CD4-positive, CD25-positive, alpha-beta regulatory T cell (primary cell): ENCODE measurements at places on chromosomes 13 and 19.

- H3K4me1 ChIP-seq, result no peaks in the 10 kb centered on the region
- peaks cover 2% of the 10 kb centered on the region for H3K36me3 ChIP-seq
- no peaks in the 10 kb centered on the region for H3K27me3 ChIP-seq
- no peak overlapping the region for H3K27ac ChIP-seq
Observed at GRCh38 chr13:32453981-32454380, 26.1 kb upstream of the N4BP2L1 start.

DNA sequence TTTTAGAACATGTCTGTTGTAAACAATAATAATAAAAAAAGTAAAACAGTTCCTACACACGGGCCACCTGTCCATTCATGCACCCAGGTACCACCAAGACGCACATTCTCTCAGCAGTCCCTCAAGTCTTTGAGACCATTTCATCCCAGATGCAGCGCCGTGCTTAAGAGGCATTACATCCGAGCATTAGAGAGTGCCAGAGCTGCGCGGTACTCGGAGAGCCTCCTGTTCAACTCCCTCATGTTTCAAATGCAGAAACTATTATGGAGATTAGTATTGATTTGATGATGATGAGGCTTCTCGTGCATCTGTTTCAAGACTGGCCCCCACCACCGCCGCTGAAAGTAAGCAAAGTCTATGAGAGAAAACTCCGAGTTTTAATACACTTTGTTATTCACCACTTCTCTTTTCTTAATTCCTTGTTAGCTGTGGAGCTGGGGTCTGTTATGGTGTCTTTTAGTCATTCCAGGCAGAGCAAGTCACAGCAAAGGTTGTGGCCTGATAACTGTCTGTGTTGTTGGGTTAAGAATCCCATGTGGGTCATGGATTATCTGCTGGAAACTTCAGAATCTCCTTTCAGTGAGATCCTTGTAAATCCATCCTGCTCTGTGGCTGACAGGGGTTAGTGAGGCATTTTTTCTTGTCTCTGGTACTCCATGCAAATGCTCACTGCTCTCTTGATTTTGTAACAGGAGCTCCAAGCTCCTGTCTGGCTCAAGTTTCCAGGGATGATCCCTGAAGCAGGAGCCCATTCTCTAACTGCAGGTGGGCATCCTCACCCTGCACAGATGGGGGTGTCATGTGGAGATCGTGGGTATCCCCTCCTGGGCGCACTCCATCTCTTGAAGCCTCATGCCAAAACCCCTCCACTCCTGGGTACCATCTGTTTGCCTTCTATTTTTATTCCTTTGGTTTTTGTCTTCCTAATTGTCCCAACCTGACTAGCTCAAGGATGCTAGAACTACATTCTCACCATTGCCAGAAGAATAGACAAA is 74.9 kb upstream of the MTIF3 start:
- no peaks in the 10 kb centered on the region for H3K27me3 ChIP-seq
- no peaks in the 10 kb centered on the region for H3K4me1 ChIP-seq
- H3K36me3 ChIP-seq, result no peaks in the 10 kb centered on the region
- H3K4me3 ChIP-seq, result no peak overlapping the region
- no peak for DNase-seq

DNA sequence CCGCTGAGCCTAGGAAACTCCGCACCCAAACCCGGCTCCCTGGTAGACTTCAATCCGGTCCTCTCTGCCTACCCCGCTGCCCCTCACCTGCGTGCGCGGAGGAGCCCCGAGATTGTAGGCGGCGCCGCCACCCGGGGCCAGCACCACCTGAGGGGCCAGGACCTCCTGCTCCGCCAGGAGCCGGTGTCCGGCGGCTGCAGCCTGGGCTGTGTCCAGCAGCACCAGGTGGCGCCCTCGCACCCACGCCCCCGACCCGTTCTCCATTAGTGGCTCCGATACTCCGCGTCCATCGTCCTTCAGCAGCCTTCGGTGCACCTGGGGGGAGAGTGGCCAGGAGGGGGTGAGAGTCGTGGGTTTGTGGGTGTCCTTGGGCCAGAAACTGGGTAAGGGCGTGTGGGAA is 18.5 kb downstream of the MAN2B1 start:
- H3K4me1 ChIP-seq, result no peaks in the 10 kb centered on the region
- peaks cover 11% of the 10 kb centered on the region for H3K36me3 ChIP-seq
- no peak for DNase-seq
- no peak overlapping the region for H3K27ac ChIP-seq
- H3K4me3 ChIP-seq, result no peak overlapping the region

- no peak overlapping the region for H3K27ac ChIP-seq
- H3K4me1 ChIP-seq, result no peaks in the 10 kb centered on the region
- no peaks in the 10 kb centered on the region for H3K36me3 ChIP-seq
- H3K27me3 ChIP-seq, result no peaks in the 10 kb centered on the region
Observed at GRCh38 chr13:43835701-43836100, 43.8 kb downstream of the CCDC122 start.

GRCh38 chr13:51534041-51534817 is 50.0 kb upstream of the WDFY2 start:
- peak overlapping the region; percentile 39 for H3K4me3 ChIP-seq
- H3K27me3 ChIP-seq, result no peaks in the 10 kb centered on the region
- H3K4me1 ChIP-seq, result peaks cover 18% of the 10 kb centered on the region
- no peaks in the 10 kb centered on the region for H3K36me3 ChIP-seq
- H3K27ac ChIP-seq, result no peak overlapping the region
- peak; percentile 68 for DNase-seq

- H3K4me1 ChIP-seq, result no peaks in the 10 kb centered on the region
- H3K27me3 ChIP-seq, result no peaks in the 10 kb centered on the region
- H3K36me3 ChIP-seq, result peaks cover 8% of the 10 kb centered on the region
- no peak overlapping the region for H3K27ac ChIP-seq
- DNase-seq, result no peak
Observed at GRCh38 chr19:47641891-47642485, 33.1 kb downstream of the BICRA start.

DNA sequence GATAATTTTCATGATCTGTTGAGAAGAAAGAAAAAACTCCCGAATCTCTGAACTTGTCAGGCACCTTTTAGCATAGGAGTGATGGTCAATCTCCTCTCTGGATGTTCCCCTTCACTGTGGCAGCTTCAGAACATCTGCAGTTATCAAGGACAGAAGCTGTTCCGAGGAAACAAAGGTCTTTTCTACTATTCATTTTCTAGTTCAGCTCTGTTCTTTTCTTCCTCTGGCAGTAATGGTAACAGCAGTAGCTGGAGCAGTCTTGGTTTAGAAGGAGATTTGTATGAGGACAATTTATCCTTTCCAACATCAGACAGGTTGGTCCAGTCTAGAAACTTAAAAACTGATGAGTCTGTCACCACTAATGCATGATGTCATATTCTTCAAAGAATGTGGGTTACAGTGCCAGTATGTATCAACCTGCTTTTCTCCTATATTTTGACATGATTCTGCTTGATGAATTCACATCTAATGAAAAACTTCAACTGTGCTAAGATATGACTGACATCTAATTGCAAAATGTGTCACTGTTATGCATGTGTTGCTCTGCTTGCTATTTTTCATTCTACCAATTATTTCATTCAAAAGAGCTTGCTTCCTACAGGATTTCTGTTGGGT is 41.0 kb downstream of the AKAP11 start:
- no peak for DNase-seq
- H3K36me3 ChIP-seq, result peaks cover 66% of the 10 kb centered on the region
- H3K27me3 ChIP-seq, result no peaks in the 10 kb centered on the region
- H3K27ac ChIP-seq, result no peak overlapping the region
- no peak overlapping the region for H3K4me3 ChIP-seq
- no peaks in the 10 kb centered on the region for H3K4me1 ChIP-seq

DNA sequence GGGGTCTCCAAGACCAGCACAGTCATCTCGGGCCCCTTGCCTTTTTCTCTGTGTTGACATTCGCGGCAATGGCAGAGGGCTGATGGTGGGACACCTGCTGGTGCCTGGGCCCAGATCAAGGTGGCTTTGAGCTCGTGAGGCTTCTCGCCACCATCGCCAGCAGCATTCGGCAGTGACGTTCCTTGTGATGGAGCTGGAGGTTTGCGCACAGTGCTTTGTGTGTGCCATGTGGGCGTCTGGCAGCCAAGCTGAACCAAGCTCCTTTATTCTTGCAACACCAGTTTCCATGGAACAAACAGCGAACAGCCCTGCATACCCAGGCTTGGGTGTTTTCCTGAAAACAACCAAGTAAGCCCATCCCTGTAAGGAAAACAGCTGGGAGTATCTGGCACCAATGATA is 9.1 kb upstream of the TMEM255B start:
- no peaks in the 10 kb centered on the region for H3K36me3 ChIP-seq
- DNase-seq, result no peak
- H3K4me3 ChIP-seq, result no peak overlapping the region
- no peak overlapping the region for H3K27ac ChIP-seq

GRCh38 chr19:49876422-49877019 is 634 bp downstream of the AKT1S1 start:
- peaks cover 22% of the 10 kb centered on the region for H3K4me1 ChIP-seq
- peak overlapping the region; percentile 99 for H3K27ac ChIP-seq
- peak; percentile 99 for DNase-seq

DNA sequence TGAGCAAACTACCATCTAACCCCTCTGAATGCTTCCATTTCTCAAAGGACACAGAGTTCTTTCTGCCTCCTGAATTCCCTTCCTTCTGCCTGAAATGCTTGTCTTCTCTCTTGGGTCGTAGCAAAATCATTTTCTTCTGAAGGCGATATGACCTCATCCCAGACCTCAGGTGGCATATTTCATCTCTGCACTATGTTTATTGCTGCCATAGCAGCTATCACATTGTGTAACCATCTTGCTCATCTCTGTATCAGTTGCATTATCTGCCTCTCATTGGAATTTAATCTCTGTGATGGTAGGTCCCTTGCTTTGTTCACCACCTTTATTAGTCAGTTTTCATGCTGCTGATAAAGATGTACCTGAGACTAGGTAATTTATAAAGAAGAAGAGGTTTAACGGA is 32.5 kb upstream of the RAP2A start:
- no peaks in the 10 kb centered on the region for H3K4me1 ChIP-seq
- DNase-seq, result no peak
- H3K27ac ChIP-seq, result no peak overlapping the region
- H3K27me3 ChIP-seq, result peaks cover 8% of the 10 kb centered on the region

GRCh38 chr19:43872547-43873336 is 45.6 kb downstream of the ZNF283 start:
- H3K36me3 ChIP-seq, result no peaks in the 10 kb centered on the region
- H3K4me1 ChIP-seq, result no peaks in the 10 kb centered on the region
- no peak for DNase-seq
- no peak overlapping the region for H3K4me3 ChIP-seq
- H3K27ac ChIP-seq, result no peak overlapping the region
- no peaks in the 10 kb centered on the region for H3K27me3 ChIP-seq

- H3K4me3 ChIP-seq, result no peak overlapping the region
- H3K36me3 ChIP-seq, result no peaks in the 10 kb centered on the region
- DNase-seq, result peak; percentile 0
- H3K4me1 ChIP-seq, result no peaks in the 10 kb centered on the region
- H3K27me3 ChIP-seq, result no peaks in the 10 kb centered on the region
Observed at GRCh38 chr13:72565893-72566292, 161.5 kb downstream of the MZT1 start.

DNA sequence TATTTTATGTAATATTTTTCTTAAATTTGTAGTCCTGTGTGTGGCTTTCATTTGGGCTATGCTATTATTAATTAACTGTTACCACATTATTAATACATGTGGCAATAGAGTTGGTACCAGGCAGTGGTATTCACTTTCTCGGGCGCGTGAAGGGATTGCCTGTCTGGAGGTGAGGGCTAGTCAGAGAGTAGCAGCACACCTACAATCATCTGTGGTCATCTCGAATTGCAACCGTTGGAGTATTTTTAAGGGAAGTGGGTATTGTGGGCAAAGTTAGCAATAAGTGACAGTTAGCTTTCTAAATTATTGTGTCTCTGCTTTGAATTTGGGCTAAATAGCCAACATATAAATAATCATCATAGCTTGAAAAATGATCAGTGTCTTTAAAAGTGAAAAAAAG is 20.0 kb upstream of the GPR18 start:
- no peak overlapping the region for H3K27ac ChIP-seq
- H3K36me3 ChIP-seq, result peaks cover 5% of the 10 kb centered on the region
- H3K4me1 ChIP-seq, result peaks cover 65% of the 10 kb centered on the region
- no peak for DNase-seq
- H3K4me3 ChIP-seq, result peak overlapping the region; percentile 29
- no peaks in the 10 kb centered on the region for H3K27me3 ChIP-seq

- DNase-seq, result no peak
- no peak overlapping the region for H3K4me3 ChIP-seq
- H3K4me1 ChIP-seq, result no peaks in the 10 kb centered on the region
- H3K27me3 ChIP-seq, result no peaks in the 10 kb centered on the region
- no peaks in the 10 kb centered on the region for H3K36me3 ChIP-seq
Observed at GRCh38 chr13:33876716-33877394, 58.9 kb downstream of the RFC3 start.

DNA sequence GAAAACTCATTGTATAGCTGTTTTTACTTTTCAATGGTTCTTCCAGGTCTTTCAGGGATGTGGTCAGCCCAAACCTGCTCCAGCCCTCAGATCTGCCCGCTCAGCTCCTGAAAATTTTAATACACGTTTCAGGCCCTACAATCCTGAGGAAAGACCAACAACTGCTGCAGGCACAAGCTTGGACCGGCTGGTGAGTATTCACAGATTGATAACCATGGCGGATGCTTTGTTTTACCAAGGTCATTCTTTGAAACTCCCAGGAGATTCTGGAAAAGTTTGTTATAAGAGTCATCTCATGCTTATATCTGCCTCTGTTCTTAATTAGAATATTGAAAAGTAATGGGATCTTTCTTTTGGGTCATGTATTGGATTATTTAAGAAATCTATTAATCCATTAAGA is 173.5 kb downstream of the DCT start:
- no peak overlapping the region for H3K27ac ChIP-seq
- H3K36me3 ChIP-seq, result no peaks in the 10 kb centered on the region
- H3K4me3 ChIP-seq, result no peak overlapping the region
- H3K4me1 ChIP-seq, result no peaks in the 10 kb centered on the region

- no peak for DNase-seq
- no peak overlapping the region for H3K27ac ChIP-seq
- H3K4me1 ChIP-seq, result no peaks in the 10 kb centered on the region
- H3K4me3 ChIP-seq, result no peak overlapping the region
- no peaks in the 10 kb centered on the region for H3K36me3 ChIP-seq
Observed at GRCh38 chr13:111620166-111620565, 299.7 kb downstream of the TEX29 start.

- no peak overlapping the region for H3K4me3 ChIP-seq
- DNase-seq, result no peak
- H3K27me3 ChIP-seq, result no peaks in the 10 kb centered on the region
- H3K4me1 ChIP-seq, result no peaks in the 10 kb centered on the region
- H3K27ac ChIP-seq, result no peak overlapping the region
Observed at GRCh38 chr19:10892256-10892655, 20.9 kb downstream of the CARM1 start.

- no peak overlapping the region for H3K4me3 ChIP-seq
- no peak overlapping the region for H3K27ac ChIP-seq
- H3K36me3 ChIP-seq, result no peaks in the 10 kb centered on the region
Observed at GRCh38 chr13:41742917-41743552, 217.9 kb downstream of the VWA8 start.

GRCh38 chr13:33057019-33057780 is 41.0 kb downstream of the KL start:
- H3K4me1 ChIP-seq, result no peaks in the 10 kb centered on the region
- H3K36me3 ChIP-seq, result no peaks in the 10 kb centered on the region
- no peak for DNase-seq
- H3K4me3 ChIP-seq, result no peak overlapping the region

GRCh38 chr19:5155586-5156210 is 184.9 kb downstream of the PTPRS start:
- DNase-seq, result no peak
- no peak overlapping the region for H3K27ac ChIP-seq
- H3K27me3 ChIP-seq, result no peaks in the 10 kb centered on the region
- no peaks in the 10 kb centered on the region for H3K4me1 ChIP-seq

GRCh38 chr13:34951528-34951927 is 9.5 kb downstream of the NBEA start:
- H3K4me3 ChIP-seq, result no peak overlapping the region
